CD4-positive, alpha-beta T cell treated with Interleukin-17A for 1 hour (primary cell): ENCODE measurements at places on chromosomes 11 and 22.

- peak; percentile 80 for DNase-seq
Observed at GRCh38 chr11:62542750-62543567, 3.6 kb downstream of the AHNAK start.

GRCh38 chr22:17115945-17116565, 5.1 kb downstream of the TMEM121B start:
- DNase-seq, result no peak

- DNase-seq, result no peak
Observed at GRCh38 chr11:47083913-47084312, 92.8 kb downstream of the ARFGAP2 start.

- no peak for DNase-seq
Observed at GRCh38 chr11:75356613-75357012, 5.2 kb upstream of the ARRB1 start.

DNA sequence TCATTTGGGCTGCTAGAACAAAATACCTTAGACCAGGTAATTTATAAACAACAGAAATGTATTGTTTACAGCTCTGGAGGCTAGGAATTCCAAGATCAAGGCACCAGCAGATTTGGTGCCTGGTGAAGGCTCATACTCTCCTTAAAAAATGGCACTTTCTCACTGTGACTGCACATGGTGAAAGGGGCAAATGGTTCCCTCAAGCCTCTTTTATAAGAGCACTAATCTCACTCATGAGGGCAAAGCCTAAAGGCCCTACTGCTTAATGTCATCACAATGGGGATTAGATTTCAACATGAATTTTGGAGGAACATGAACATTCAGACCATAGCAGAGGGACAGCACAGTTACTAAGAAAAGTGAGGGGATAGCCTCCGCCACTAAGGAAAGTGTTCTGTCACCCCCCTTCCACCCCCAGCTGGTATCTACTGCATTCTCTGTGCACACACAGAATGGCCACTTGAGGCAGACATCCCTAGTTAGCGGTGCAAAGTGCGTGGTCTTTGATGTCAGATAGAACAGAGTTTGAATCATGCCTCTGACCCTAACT, 47.2 kb upstream of the CEP295 start:
- no peak for DNase-seq

DNA sequence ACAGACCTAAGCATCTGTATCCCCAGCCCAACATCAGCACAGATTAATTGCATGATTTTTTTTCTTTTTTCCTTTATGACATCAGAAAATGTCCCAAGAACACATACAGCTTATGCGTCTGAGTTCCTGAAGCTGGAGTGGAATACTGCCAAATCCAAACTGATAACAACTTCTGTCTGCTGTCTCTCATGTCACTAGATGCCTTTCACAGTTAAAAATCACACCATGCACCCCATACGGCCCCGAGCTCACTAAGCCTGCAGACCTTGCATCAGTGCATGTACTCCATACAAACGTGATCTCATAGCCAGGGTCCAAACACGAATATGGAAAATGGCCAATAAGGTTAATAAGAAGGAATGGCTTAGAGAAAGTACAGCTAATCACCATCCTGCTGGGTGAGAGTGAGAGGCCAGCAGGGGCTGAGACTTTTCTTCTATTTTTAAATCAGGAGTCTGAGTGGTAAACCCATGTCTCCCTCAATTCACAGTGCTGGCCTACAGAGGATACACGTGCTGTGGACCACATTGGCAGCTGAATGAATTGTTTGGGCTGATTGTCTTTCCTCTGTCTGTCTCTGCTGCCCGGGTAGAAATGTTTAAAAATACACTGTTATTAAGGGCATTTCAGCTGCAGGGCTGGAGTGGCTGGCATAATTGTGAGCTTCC, 350.6 kb upstream of the RAG2 start:
- DNase-seq, result no peak

GRCh38 chr22:35155403-35156025, 89.6 kb downstream of the ISX start:
- DNase-seq, result no peak

DNA sequence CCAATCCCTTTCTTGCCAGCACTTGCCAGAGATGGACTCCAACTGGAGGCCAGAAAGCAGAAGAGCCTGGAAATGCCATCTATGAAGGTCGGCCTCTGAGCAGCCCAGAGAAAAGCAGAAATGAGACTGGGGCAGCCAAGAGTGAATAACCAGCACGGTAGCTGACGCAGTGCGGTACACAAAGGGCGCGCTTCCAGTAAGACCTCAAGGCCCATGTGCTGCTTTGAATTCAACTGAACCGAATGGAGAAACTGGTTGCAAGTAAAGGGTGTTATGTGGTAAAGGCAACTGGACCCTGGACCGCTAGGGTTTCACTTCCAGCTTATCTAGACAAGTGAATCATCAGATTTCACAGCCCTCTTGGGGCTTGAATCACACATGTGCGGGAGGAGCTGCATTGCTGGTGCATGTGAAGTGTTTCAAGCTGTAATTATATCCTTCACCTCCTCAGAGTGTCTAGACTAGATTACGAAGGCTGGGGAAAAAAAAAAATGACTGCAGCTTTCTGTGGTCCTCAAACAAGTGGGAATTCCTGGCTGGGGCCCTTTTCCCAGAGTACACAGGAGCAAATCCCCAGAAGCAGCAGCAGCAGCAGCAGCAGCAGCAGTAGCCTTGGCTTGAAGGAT, 128.9 kb downstream of the CCDC34 start:
- no peak for DNase-seq

DNA sequence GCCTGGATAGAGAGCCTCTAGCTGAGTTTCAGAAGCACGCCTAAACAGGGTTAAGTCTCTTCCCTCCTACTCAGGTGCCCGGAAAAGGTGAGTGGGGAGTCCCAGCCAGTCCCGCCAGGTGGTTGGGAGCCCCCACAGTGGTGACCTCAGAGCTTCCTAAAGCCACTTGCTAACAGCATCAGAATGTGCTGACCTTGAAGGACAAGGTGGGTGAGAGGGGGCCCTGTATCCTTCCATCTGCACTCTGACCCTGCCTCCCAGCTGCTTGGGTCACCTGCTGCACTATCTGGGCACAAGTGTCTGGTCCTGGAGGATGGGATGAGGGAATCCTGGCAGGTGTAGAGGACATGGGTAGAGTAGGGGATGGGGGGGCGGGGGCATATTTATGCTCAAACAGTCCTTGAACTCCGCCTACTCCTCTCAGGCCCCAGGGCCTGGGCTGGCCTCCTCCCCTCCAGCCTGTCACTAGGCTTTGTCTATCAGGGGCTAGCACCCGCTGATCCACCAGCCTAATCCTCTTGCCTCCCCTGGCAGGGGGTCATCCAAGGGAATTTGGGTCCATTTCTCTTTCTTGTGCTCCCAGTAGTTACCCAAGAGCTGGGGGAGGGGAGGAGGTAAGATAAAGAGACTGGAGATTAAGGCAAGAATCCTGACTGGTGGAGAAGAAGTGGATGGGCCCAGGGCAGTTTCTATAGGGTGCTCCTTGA, 3.4 kb downstream of the USP2 start:
- DNase-seq, result no peak

GRCh38 chr11:73680687-73681086, 34.3 kb downstream of the PLEKHB1 start:
- DNase-seq, result no peak

DNA sequence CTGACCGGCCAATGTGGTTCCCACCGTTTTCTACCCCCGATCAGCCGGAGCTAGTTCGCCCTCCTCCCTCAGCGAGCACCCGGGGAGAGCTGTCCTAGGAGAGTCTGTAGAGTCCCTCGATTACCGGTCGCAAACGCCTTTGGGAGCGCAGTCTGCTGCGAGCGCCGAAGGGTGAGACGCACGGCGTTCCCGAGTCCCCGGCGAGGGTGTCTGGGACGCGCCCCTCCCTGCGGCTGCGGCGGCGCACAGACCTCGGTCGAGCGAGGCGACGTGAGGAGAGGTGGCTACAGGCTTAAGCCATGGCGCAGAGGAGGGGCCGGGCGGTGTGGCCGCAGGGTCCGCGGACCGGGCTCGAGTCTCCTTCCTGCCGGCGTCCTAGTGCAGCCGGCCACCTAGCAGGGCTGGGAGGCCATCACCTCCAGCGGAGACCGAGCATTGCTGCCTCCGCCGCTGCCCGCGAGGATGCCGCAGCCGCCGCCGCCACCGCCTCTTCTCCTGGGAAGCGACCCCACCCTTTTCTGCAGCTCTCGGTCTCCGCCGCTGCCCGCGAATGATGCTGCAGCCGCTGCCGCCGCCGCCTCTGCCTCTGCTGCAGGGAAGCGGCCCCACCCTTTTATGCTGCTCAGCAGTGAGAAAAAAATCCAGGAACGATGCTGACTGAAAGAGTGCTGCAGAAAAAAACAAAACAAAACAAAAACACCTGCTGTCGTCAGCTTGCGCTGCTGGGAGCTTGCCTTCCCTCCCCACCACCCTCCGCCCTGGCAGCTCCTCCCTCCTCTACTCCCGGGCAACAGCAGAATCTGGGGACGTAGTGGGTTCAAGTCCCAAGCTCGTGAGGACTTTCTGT, at the start of gene MAP6:
Gene MAP6, minus strand, starts transcription at position 588 of the 847 bp plus-strand sequence. CDS start 669 bp downstream, outside the sequence.
- no peak for DNase-seq

GRCh38 chr22:36048911-36049677, 20.5 kb upstream of the RBFOX2 start:
- DNase-seq, result no peak

GRCh38 chr11:108117746-108118371, 3.5 kb upstream of the ACAT1 start:
- DNase-seq, result peak; percentile 47

GRCh38 chr11:43921561-43922294, 20.7 kb upstream of the C11orf96 start:
- no peak for DNase-seq
